ENCODE measurements at places on chromosomes 4 and X.

DNA sequence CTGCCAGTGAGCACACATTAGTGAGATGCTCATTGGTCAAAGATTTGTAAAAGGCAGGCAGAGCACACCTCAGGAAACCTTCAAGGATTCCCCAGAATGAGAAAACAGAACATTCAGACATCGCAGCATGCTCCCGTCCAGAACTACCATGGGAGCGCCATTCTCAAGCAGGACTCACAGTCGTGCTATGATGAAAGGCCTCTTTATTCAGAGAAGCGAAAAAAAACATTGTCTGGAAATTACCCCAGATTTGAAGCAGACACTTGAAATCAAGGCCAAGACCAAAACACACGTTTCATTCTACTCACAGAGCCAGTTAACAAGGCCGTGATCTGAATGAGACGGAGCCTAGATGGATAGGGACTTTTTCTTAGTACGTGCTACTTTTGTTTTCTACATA is 961.8 kb upstream of the TENM3 start:
- peak; percentile 78 for DNase-seq

DNA sequence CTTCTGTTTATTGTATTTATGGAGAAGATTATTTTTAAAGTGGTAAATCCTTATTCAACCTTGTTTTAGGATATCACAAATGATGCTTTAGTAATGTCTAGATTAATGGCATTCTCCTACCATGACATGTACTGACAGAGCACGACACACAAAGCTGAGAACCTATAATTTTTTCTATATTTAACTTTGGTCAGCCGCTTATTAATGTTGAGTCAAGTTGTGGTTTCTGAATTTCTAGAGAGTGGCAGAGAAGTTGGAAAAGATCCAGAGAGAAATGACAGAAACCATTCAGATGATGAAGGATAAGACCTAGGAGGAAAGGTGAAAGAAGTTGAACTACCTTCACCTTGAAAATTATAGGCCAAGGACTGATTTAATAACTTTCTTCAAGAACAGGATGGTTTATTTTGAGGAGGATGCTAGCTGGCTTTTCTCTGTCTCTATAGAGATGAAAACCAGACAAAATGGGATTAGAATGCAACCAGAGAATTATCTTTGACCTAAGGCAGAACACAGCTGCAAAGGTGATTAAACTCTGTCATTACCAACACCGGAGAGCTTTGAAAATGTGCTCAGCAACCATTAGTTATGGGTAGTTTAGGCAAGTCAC is 62.6 kb upstream of the TSPAN5 start:
- no peak for DNase-seq

DNA sequence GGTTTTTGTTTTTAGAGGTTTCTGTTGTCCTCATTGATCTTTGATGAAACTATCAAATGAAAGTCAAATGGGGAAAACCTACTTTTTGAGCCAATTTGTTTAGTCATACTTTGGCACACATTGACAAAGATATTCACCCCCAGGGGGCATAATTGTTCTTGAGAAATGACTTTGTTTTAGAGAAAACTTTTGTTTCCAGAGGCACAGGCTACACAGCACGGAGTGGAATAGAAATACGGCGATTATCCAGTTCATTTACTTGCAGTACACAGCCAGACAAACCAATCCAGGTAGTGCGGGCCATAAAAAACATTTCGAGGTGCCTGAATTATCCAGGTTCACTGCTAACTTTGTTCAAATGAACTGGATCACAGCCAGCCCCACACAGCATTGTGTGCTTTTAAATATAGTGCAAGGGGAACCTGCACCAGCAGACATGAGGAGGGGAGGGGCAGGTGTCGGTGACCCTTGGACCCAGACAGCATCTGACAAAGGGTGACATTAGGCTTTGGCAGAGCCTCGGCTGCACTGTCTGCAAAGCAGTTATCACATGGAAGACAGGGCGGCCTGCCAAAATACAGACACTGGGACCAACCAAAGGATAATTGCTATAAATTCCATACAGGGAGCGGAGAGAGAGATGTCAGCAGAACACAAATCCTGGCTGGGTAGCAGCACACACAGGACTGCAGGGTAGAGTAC is 179.6 kb upstream of the NOCT start:
- no peak for DNase-seq

- DNase-seq: no peak
Observed at GRCh38 chr4:120826449-120826848, 96.1 kb downstream of the PRDM5 start.

GRCh38 chr4:14215116-14215770 is 587.7 kb upstream of the BOD1L1 start:
- DNase-seq: no peak

DNA sequence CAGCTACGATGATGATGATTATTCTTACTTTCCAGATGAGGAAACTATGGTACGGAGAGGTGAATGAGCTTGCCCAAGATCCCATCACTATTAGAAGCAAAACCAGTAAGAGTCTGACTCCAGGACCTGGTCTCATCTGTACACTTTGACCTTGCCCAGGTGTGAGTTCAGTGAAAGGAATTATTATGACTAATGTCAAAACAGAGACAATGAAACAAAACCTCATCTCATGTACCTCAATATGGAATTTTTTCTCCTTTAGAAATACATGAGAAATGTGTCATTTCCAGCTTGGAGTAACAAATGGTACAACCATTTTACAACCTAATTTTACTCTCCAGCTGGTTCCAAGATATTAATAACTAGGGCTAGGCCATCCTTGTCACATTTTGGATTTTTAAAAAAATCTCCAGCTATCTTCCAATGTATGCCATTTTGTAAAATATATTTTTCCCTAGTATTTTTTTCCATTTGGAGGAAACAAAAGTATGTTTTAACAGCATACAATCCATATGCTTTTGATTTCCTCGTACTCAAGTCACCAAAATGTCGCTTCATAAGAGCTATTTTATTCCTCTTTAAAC is 213.8 kb downstream of the PTTG2 start:
- DNase-seq: no peak

DNA sequence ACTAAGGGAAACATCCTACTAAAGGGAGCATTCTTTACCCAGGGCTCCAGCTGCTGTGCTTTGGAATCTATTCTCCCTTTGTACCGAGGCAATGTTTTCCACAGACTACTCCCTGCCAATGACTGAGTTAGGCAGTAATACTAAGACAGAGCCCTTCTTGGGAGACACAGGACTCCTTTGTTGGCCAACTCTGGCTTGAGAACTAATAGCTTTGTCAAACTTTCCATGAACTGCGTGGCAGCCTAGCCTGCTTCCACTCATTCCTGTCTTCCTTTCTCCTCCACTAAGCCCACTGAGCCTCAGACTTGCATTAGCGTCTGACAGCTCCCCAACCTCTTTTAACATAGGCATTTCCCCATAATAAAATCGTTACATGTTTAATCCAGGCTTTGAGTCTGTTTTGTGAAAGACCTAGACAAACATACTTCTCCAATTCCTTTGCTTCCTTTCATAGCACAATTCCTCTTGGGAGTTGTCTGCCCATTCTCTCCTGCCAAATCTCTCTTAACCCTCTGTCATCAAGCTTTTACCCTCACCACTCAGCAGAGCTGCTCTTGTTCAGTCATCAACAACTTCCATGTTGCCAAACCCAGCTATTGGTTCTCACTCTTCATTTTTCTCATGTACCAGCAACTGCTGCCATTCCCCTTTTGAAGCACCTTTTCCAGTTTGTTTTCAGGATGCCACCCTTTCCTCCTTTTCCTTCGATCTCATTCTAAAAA is 300.3 kb upstream of the IGFBP7 start:
- DNase-seq: peak; percentile 88

DNA sequence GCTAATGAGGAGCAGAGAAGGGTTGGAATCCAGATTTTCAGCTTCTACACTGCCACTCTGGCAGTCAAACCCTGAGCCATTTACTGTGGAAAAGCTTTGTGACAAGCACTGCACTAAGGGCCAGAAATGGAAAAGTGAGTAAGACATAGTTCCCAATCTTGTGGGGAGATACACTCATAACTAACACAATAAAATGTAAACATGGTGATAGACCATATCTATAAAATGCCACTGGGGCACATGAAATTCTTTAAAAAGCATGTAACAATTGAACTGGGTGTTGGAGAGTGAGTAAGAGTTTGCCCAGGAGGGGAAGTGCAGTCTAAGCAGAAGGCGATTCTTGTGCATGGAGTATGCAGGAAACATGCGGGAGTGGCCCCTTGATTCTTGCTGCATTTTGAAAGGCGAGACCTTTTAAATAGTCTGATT is 32.0 kb upstream of the ANXA5 start:
- DNase-seq: no peak

- DNase-seq: no peak
Observed at GRCh38 chrX:146154191-146154590, 336.6 kb downstream of the SLITRK2 start.

GRCh38 chr4:121510341-121510874 is 129.6 kb upstream of the QRFPR start:
- DNase-seq: no peak

DNA sequence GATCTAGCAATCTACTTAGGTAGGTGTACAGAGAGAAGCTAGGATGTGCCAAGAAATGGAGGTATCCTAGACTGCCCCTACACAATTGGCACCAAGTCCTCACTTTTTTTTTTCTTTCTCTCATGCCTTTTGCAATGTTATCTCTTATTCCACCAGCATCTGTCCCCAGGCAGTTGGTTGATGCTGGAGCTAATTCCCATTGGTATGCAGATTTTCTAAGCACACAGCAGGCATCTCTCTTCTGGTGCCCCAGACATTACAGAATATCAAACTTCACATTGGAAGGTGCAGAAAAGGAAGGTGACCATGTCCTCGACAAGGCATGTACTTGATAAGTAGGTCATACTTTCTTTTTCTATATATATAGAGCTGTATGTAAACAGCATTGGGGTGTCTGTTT is 21.6 kb downstream of the LUZP4 start:
- no peak for DNase-seq

GRCh38 chr4:128856246-128856645 is 46.7 kb downstream of the JADE1 start:
- DNase-seq: no peak

- no peak for DNase-seq
Observed at GRCh38 chr4:69831270-69831627, 28.7 kb downstream of the SULT1E1 start.

GRCh38 chrX:46903458-46904242 is 8.6 kb upstream of the JADE3 start:
- peak; percentile 82 for DNase-seq

- no peak for DNase-seq
Observed at GRCh38 chr4:76059750-76060149, 14.8 kb upstream of the ART3 start.

GRCh38 chrX:138929926-138930582 is 218.5 kb upstream of the FGF13 start:
- DNase-seq: no peak

GRCh38 chrX:99421796-99422195 is 988.3 kb downstream of the PCDH19 start:
- DNase-seq: no peak

DNA sequence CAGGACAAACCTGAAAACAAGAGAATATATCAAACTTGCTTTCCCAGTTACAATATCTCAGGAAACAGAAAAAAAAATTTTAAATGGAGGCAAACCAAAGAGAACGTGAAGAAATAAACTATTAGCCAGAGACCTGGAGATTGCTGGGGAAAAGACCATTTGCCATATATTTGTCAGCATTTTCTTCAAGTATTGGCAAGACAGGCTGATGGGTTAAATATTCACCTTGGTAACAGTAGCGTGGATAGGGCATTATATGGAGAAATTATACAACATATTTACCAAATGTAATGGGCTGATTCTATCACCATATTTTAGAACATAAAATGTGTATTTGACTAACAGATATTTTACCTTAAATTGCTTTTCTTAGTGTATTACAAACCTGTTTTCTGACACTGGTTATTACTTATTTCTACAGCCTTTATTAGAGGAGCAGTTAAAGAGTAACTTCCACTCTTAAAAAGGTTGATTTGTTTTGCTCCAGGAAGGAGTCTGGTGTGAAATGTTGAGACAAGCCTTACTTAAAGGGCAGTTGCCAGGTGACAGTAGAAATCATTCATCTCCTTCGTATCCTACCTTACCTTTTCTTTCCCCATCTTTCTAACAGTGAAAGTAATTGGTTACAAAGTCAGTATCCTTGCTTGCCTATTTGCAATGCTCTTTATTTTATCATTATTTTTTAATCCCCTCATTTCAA is 575.5 kb downstream of the GBA3 start:
- no peak for DNase-seq

DNA sequence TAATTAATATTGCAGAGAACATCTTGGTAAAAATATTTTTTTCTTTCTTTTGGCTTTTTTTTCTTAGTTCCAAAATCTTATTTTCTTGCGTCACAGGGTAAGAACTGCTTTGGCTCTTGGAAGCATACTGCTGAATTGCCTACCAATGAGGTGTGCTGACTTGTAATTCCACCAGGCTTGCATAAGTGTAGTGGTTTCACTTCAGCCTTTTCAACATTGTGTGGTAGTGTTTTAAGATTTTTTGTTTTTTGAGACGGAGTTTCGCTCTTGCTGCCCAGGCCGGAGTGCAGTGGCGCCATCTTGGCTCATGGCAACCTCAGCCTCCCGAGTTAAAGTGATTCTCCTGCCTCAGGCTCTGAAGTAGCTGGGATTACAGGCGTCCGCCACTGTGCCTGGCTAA is 42.4 kb downstream of the N4BP2 start:
- DNase-seq: no peak

DNA sequence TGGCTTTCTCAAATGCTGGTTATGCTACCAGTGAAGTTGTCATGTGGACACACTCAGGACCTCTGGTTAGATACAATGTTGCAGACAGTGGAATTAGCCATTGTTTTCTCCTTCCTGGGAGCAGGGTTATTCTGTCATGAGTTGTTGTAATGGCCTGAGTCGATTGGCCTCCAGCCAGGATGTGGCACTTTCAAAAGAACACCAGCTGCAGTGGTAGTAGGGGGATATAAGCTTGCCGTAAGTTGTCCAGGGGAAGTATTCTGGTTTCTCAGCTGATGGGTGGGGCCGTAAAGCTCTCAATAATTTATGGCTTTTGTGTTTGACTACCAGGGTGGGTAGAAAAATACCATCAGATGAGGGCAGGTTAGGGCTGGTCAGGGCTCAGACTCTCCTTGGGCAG is 697.5 kb upstream of the GNPDA2 start:
- no peak for DNase-seq

GRCh38 chr4:149202117-149202516 is 613.5 kb downstream of the IQCM start:
- DNase-seq: no peak

GRCh38 chr4:40194602-40195161 is 2.1 kb upstream of the RHOH start:
- no peak for DNase-seq

DNA sequence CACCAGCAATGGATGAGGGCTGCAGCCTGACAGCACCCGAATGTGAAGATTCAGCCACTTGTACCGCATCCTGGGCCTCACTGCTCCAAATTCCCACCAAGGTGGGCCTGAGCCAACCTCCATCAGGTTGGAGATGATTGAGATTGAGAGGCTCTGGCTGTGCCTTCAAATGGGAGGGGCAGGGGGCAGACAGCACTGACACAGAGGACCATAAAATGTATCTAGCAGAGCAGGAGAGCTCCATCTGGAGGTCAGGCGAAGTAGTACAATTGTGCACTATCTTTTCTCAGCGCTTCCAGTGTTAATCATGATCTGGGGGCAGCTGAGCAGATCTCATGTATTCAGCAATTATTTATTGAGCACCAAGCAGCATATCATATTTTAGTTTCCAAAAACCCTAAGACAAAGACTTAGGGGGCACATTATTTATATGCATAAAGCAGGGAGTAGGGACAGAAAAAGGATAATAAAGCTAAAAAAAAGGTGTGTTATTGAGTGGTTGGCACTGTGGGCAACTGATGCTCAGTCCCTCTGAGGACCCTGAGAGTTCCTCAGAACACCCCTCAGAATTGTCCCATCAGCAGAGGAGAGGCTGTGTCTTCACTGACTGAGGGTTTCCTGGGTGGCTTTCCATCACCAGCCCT is 31.6 kb upstream of the C1QTNF7 start:
- no peak for DNase-seq

Data from putamen (tissue), 1 donor.